Esophagus squamous epithelium (tissue), 5 donors: ENCODE measurements at places on chromosomes 6 and 20.

- no peak for DNase-seq
Measured at GRCh38 chr6:30779850-30780641, 35.7 kb upstream of the IER3 start.

- DNase-seq: no peak
Measured at GRCh38 chr6:30885481-30885998, 1.2 kb downstream of the DDR1 start.

GRCh38 chr6:149331043-149331807, 13.7 kb downstream of the TAB2 start:
- no peak for DNase-seq

GRCh38 chr6:135209803-135210202, 28.7 kb downstream of the MYB start:
- no peak for DNase-seq

- DNase-seq: no peak
Measured at GRCh38 chr6:121666814-121667213, 231.4 kb downstream of the GJA1 start.
